ENCODE measurements at places on chromosomes 16 and 17.
A peak's percentile ranks its signal among the peaks of the same experiment; 100 is the strongest.

- DNase-seq, result no peak
Observed at GRCh38 chr16:5905935-5906334, 808.3 kb upstream of the EEF2KMT start.

DNA sequence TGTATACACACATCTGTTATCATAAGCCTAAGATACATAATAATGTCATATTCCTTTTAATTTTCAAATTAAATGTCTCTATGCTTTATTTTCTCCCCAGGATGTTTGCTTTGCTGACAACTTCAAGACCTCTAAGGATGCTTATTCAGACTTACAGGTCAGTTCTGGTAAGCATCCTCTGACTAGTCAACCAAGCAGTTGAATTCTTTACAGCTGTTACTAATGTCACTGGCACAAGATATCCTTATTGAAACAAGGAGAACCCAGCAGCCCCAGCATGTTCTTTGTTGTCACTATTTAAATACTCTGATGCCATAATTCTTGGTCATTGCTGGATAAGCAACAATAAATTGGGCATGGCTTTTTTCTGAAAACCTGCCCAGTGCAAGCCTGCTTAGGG is 232.3 kb upstream of the PMFBP1 start:
- DNase-seq, result peak; percentile 22

GRCh38 chr16:77304877-77305276 is 105.7 kb downstream of the SYCE1L start:
- no peak for DNase-seq

GRCh38 chr17:81648013-81648706 is 8.2 kb downstream of the PDE6G start:
- no peak for DNase-seq

GRCh38 chr16:2609827-2610470 is 72.1 kb downstream of the PDPK1 start:
- no peak for DNase-seq

- DNase-seq, result peak; percentile 63
Observed at GRCh38 chr17:36849871-36850348, 87.4 kb upstream of the LHX1 start.

DNA sequence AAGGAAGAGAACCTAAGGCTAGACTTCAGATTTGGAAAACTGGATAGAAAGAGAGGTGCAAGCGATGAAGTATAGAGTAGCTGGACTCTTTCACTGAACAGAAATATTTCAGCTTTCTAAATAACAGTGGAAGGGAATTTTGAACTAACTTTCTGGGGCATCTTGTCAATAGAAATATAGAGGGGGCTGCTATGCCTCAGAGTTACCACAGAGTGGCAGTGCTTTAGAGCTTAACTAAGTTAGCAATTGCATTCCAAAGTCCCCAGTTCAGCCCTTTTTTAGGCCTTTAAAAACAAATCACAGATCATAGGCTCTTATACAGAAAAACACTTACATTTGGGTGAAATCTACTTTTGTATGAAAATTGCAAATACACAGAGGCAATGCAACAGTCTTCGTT is 154.2 kb upstream of the CDH8 start:
- DNase-seq, result no peak

DNA sequence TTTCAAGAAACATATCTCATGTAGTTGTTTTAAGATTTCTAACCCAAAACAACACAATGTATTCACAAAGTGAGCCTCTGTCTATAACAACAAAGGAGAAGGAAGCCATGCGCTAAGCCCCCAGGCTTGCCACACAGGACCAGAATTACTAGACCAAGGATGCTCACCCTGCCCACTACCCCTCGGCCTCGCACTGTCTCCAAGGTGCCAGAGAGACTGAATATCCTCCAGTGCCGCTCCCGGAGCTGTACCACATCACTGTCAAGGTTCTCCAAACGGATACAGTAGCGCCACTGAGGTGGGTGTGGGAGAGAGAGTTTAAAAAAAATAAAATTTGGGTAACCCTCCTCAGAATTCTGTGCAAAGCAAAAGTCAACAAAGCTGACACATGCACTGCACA is 7.1 kb downstream of the POLDIP2 start:
- DNase-seq, result no peak

GRCh38 chr17:62975206-62975605 is 9.2 kb downstream of the TANC2 start:
- DNase-seq, result no peak

- DNase-seq, result no peak
Observed at GRCh38 chr17:80053102-80053501, 16.7 kb downstream of the CCDC40 start.

- peak; percentile 59 for DNase-seq
Observed at GRCh38 chr16:22250522-22250921, 44.4 kb downstream of the EEF2K start.

- no peak for DNase-seq
Observed at GRCh38 chr16:54268766-54269165, 17.8 kb downstream of the IRX3 start.

- DNase-seq, result no peak
Observed at GRCh38 chr16:22093996-22094395, 1.7 kb downstream of the VWA3A start.

DNA sequence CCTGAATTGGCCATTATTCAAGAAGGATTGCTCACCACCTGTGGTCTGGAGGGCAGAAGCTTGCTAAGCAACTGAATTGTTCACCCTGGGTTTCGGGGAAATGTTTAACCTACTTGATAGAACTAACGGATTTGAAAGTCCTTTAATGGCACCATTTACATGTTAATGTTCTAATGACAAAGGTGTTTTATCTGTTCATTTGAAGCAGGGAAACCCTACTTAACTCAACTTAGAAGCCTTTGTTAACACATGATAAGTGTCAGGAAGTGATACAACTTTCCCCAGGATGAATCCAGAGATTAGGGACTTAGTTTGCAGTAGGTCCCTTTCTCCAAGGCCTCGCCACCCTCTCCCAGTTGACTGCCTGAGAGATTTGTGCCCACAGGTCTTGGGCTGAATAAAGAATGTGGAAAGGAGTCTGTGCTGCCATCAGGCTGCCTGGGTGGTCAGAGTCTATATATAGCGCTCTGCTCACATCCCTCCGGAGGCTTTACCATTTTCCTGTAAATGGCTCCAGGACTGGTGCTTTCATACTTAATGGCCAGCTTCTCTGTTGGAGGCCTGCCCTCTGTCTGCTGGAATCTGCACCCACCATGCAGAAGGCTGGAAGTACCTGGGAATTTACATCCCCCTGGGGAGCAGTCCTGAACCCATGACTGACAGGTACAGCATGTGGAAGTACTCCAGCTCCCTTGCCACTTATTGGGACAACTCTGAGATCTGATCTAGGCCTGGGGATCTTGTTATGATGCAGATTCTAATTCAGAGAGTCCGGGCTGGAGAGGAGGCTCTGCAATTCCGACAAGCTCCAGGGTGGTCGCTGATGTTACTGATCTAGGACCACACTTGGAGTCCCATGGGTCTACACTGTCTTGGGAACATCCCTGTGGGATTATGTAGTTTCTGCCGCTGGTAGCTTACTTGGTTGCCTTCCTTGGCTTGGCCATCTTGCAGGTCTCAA is 99.9 kb downstream of the ASIC2 start:
- no peak for DNase-seq

DNA sequence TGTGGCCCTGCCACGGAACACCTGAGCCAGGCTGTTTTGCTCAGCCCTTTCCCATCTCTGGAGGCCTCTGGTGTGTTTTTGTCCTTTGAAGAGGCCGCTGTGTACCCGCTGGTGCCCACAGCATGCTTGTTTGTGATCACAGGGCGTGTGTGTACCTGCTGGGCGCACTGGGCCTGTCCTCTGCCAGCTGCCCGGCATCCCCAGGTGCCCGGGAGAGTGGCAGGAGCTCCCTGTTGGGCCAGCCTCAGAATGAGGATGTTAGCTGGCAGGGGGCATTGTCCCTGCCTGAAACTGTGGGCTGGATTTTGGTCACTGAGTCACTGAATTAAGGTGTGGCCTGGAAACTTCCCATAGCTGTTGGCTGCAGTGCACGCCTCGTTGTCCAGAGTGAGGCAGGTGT is 31.1 kb downstream of the BAIAP2 start:
- DNase-seq, result no peak

GRCh38 chr16:49292413-49292812 is 10.8 kb upstream of the CBLN1 start:
- DNase-seq, result peak; percentile 3

GRCh38 chr16:29784157-29784556 is 6.1 kb downstream of the ZG16 start:
- no peak for DNase-seq

DNA sequence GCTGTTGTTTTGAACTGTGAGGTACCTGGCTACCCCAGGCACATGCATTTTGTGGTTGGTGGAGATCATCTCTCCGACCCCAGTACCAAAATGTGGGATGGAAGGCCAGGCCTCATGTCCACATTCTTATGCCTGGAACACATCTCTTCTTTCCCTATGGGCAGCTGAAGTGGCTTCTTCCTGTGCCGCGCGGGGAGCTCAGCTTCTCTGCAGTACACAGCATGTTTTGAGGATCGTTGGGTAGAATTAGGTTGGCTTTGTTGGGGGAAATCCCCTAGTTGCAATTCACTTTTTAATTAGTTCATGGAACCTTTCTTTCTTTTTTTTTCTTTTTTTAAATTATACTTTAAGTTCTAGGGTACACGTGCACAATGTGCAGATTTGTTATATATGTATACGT is 242.1 kb downstream of the MSI2 start:
- DNase-seq, result no peak

DNA sequence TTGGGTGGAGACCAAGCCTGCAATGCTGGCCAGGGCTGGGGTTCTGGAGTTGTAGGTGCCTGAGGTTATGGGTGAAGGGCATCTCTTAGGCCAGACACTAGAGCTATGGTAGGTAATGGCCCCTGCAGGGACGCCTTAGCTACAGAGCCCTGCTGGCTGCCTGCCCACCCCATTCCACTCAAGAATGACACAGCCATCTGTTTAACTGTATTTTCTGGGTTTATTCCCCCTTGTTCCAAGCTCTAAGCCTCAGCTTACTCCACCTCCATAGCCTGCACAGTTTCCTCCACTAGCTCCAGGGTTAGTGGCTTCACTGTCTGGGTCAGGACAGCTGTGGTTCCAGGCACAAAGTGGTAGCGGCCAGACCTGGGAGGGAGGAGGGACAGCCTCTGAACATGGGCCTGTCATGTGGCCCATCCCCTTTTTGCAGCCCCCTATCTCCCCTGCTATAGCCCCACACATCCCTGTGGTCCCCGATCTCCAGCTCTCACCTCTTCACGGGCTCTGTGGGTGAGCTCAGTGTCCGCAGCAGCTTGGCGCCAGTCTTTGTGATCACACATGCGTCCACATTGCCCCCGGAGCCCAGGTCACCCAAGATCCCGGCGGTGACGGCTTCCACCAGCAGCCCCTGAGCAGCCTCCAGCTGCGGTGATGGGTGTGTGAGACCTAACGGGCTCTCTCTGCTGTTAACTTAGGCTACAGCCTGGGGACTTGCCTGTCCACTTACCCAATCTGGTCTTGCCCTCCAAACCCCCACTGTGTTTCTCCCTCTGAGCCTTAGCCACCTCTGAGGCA is 2.1 kb downstream of the PSMB10 start:
- DNase-seq, result no peak

- no peak for DNase-seq
Observed at GRCh38 chr16:84090211-84090610, 26.5 kb downstream of the MBTPS1 start.

DNA sequence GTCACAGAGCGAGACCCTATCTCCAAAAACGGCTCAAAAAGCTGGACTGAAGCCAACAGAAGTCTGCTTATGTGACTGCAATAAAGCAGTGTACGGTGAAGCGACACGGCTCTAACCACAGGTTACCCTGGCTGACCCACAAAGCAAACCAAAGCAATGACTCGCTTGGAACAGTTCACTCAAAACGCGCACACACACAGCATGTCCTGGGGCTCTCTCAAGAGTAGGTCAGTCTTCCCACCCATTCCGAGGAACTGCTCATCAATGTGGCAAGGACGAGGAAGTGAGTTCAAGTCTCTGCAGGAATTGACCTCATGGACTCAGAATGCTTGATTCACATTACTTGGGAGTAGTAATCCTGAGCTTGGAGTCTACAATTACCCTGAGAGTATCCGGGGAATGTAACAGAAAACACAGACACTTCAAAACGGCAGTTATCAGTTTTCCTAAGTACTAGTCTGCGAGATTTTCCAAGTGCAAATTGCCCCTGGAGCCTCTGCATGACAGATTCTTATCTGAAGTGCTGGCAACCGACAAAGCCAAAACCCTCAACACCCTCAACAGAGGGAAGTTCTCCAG is 25.4 kb downstream of the PELP1 start:
- DNase-seq, result peak; percentile 77

DNA sequence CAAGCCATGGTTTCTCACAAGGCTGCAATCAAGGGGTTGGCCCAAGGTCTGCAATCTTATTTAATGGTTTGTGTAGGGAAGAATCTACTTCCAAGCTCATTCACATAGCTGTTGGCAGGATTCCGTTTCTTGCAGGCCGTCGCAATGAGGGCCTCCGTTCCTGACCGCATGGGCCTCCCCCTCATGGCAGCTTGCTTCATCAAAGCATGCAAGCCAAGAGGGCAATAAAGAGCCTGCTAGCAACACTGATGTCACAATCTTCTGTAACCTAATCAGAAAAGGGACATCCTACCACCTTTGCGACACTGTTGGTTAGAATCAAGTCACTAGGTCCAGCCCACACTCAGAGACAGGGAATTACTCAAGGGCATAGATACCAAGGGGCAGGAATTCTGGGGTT is 95.5 kb downstream of the CCT6B start:
- no peak for DNase-seq

DNA sequence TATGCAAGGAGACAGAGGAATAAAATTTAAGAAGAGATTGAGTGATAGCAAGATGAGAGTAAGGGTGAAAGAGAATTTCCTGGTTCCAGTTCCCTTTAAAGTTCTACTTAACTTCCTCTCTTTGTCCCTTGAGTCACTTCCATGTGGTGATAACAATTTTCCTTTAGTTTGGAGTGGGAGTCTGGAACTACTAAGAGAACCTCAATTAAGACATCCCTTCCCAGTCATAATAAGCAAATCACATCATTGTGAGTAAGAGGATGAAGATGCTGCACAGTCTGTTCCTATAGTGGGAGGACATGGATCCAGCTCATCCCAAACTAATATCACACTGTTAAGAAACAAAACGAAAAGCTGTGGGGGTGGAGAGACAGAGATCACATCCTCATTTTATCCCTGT is 24.4 kb downstream of the TBX21 start:
- no peak for DNase-seq

- DNase-seq, result peak; percentile 92
Observed at GRCh38 chr16:68993885-68994284, 111.6 kb upstream of the HAS3 start.

DNA sequence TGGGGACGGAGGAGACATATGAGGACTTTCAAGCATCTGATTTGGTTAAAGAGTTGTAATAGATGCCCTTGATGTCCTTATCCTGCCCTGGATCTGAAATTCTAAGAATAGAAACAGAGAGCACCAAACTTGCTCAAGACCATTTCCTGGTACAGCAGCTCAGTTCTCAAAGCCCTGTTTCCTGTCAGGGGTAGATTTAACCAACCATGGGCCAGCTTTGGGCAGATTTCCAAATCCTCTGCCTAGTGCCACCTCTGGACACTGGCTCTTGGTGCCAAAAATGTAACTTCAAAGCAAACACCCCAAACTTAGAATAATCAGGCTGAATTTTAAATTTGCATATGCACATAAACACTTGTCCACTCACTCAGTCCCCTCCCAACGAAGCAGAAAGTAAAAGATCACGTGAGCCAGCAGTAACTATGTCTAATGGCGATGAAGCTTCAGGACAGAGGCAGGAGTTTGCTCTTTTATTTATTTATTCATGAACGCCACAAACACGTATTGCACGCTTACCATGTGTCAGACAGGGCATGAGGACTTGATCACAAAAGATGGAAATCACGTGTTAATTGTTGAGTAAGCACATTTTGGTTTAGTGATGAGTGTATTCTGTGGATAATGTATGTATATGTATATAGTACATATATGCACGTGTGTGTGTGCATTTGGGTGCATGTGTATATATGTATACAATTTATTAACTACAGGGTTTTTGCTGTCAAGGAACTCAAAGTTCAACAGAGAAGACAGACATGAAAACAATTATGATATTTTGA is 23.1 kb upstream of the SDK2 start:
- no peak for DNase-seq
